ENCODE measurements at places on chromosomes 2 and 18.

- no peak for DNase-seq
Observed at GRCh38 chr2:120630031-120630701, 105.5 kb upstream of the GLI2 start.

GRCh38 chr18:76496194-76496890 is 1.3 kb upstream of the ZNF516 start:
- DNase-seq, result no peak

- DNase-seq, result no peak
Observed at GRCh38 chr18:45155526-45155925, 459.8 kb upstream of the SLC14A2 start.

GRCh38 chr18:76620321-76621170 is 125.5 kb upstream of the ZNF516 start:
- peak; percentile 10 for DNase-seq

- DNase-seq, result no peak
Observed at GRCh38 chr2:45780541-45781463, 129.3 kb downstream of the PRKCE start.

GRCh38 chr2:154402213-154402612 is 296.3 kb upstream of the KCNJ3 start:
- DNase-seq, result no peak

GRCh38 chr2:16671760-16672159 is 6.1 kb upstream of the CYRIA start:
- no peak for DNase-seq

DNA sequence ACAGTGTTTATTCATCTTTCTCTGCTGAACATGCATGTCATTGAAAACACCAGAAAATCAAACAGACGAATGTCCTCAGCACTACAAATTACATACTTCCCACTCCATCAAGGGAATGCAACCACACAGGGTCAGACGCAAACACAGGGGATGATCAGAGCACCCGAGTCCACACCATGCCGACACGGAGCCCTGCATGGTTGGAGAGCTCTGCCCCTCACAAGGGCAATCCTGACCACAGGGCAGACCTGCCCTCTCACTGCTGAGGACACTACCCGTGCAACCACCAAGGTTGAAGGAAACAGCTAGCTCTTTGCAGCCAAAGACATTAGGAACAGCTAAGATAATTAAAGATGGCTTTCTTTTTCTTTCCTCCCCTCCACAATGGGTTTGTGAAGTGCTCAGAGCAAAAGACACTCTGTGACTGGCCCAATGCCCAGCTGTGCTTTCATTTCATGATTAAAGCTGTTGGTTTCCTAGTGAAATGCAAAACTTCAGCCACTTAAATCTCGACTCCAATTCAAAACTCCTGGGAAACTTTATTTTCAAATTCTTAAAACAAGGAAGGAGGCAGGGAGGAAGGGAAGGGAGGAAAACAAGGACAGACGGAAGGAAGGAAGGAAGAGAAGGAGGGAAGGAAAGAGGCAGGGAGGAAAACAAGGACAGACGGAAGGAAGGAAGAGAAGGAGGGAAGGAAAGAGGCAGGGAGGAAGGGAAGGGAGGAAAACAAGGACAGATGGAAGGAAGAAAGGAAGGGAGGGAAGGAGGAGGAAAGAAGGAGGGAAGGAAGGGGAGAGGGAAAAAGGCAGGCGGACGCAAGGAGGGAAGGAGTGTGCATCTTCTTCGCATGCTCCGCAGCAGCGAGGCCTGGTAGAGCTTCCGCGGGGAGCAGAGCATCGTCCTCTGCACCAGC is 65.8 kb downstream of the NDUFA10 start:
- no peak for DNase-seq

DNA sequence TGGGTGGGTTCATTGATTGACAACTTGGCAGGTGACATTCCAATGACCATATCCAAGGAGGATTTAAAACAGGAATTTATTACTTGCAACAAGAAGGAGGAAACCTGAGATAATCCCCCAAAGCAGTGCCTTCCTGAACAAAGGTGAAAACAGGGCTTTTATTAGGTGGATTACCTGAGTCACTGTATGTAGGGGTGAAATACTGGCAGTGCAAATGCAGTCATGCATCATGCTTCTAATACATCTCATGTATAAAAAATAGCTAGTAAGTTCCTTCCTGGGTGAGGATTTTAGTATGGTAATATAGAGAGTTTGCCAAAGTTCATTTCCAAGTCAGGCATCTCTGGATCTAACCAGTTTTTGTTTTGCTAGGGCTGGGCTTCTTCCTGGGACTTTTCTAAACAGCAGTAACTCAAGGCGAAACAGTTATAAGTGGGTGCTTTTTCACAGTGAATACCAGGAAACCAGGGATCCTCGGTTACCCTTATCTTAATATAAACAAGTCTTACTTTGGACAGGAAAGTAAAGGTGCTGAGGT is 583.4 kb upstream of the LRRTM1 start:
- DNase-seq, result no peak

DNA sequence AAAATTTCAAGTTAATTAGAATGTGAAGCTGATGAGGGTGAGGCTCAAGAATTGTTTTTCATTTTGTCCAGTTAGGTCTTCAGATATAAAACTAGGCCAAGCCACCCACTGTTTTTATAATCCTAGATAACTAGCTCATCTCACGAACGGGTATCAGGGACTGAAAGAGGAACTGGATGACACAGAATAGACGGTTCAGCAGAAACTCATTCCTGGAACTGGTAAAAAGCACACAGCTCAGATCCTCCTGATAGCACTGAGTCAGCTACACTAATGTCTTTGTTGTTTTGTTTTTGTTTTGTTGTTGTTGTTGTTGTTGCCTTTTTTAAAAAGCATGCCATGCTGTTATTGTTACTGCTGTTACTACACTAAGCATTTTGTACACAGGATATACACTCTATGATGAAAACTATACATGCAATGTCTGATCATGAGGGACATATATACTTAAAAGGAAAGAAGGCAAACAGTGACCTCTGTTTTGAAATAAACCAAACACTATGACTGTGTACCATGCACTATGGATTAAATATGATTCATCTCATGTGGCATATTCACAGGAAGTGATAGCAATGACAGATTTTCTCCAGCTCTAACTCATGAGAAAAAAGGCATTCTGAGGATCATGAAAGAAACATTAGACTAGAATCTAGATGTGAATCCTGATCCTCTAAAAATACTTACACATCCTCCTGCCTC is 437.6 kb downstream of the NCKAP5 start:
- DNase-seq, result no peak

- DNase-seq, result no peak
Observed at GRCh38 chr18:34661464-34662087, 48.5 kb upstream of the DTNA start.

DNA sequence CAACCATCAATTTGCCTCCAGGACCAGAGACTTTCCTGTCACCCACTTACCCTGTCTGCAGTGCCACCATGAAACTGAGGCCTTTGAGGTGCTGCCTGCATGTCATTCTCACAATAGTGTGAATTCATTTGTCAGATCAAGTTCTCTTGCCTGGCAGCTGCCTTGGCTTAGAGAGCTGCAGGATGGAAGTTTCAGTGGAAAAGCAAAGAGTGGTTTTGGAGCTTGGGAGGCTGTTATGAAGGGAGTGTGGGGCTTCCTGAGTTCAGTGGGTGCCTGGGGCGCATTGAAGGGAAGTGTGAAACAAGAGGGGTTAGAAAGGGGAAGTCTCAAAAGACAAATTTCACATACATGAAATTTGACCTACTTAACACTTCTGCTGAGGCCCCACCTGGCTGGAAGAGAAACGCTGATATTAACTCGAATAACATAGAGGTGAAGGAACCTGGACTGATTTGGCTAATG is 7.9 kb upstream of the LBH start:
- DNase-seq, result no peak

DNA sequence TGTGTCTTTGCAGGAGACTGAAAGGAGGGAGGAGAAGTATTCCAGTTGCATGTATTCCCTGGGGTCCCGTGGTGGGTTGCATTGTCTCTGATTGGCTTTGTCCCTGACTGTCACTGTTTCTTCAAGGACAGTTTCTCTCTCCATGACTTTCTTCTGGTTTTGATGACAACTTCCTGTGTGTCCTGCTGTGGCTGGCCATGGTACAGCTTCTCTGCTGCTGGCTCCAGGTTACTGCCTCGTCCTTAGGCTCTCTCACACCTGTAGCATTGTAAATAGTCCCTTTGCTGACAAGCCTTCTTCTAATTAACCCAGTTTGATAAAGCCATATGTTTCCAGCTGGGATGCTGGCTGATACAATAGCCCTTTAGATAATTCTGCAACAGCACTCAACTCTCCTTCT is 129.0 kb downstream of the LPIN1 start:
- DNase-seq, result no peak

- no peak for DNase-seq
Observed at GRCh38 chr2:102342888-102343287, 12.7 kb upstream of the IL18R1 start.

DNA sequence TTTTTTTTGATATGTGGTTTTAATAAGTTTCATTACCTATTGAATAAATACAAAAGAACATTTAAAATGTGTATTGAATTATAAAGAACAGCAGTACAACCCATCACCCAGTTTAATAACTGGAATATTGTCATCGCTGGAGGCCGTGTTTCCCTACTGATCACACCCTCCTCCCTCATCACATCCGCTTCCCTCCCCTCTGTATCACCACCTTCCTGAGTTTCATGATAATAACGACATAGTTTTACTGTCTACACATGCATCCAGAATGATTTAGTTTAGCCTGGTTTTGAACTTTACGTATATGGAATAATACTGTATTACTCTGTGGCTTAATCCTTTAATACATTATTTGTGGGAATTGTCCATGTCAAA is 2.1 kb downstream of the SERPINB8 start:
- DNase-seq, result no peak

DNA sequence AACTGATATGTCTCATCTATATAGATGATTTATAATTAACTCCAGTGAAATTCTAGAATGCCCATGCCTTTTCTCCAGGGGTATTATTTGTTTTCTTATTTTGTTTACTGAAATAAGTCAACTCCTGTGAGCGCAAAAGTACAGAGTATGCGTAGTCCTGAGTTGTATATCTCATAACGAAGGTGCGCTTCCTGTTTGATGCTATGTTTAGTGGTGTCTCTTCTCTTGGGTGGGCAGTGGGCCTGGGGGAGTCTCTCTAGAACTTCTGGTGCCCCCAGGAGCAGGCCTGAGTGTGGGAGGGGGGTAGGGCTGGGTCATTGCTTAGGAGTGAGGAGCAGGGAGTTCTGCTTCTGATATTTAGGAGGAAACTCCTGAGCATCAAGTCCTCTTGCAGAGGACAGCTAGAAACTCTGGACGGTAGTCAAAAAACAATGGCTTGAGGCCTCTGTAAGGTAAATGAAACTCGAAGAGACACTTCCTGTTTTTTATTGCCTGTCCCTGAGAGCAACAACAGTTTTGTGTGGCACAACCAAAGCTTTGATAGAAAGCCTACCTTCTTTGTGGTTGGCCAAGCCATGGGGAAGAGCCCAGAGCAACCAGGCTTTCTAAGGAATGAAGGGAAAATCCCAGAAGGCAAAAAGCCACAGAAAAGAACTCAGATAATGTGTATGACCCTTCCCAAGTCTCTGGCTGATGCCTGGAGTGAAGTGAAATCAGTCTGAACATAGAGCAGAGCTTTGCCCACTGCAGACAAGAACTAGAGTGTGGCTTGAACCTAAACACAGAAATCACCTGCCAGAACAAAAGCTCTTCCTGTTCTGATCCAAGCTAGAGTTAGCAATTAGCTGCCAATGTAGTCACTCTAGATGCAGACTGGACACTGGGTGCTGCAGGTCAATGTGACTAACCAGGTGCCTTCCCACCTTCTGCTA is 8.5 kb upstream of the SP140L start:
- DNase-seq, result no peak

DNA sequence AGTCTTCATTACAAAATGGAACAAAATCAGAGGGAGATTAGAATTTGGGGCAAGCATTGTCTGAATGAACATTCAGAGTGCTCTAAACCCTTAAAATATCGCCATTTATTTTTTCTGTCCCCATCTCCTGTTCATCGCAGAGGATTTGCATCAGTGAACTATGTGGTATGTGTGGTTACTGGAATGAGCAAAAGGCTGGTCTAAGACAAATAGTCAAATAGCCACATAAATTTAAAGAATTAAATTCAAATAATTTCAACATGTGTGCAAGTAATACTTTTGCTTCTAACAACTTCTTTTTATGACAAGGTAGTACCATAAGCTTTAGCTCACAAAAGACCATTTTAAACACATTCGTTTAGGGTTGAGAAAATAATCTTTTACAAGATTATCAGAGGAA is 82.6 kb upstream of the ST8SIA3 start:
- no peak for DNase-seq

Measured in GM12864 (cell line).